ENCODE measurements at places on chromosomes 16 and 17. TPM values are rescaled to one million over a fixed set of nuclear protein-coding genes. Genes with fewer than 3 reads are reported as not detected.

DNA sequence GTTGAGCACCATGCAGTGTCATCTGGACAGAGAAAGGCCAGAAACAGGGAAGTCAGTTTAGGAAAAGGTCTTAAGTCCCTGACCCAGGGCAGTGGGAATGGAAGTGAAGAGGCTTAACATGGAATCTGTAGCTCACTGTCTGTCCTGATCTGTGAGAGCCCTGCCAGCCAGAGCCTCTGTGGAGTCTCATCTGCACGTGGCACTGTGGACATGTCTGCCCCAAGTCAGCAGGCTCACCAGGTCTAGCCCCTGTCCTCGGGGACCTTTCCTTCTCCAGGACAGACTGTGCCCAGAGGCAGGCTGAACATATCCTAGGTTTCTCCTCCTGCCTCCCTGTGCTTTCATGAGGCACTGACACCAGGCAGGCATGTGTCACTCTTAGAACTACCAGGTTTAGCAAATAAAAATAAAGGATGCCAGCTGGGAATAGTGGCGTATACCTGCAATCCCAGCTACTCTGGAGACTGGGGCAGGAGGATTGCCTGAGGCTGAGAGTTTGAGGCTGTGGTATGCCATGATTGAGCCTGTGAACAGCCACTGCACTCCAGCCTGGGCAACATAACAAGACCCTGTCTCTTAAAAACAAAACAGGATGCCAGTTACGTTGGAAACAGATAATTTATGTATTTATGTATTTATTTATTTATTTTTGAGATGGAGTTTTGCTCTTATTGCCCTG lies 22.4 kb downstream of the UNK start:
- no peak for DNase-seq

- DNase-seq: no peak
Measured at GRCh38 chr17:7969433-7969832, 33.0 kb upstream of the GUCY2D start.

DNA sequence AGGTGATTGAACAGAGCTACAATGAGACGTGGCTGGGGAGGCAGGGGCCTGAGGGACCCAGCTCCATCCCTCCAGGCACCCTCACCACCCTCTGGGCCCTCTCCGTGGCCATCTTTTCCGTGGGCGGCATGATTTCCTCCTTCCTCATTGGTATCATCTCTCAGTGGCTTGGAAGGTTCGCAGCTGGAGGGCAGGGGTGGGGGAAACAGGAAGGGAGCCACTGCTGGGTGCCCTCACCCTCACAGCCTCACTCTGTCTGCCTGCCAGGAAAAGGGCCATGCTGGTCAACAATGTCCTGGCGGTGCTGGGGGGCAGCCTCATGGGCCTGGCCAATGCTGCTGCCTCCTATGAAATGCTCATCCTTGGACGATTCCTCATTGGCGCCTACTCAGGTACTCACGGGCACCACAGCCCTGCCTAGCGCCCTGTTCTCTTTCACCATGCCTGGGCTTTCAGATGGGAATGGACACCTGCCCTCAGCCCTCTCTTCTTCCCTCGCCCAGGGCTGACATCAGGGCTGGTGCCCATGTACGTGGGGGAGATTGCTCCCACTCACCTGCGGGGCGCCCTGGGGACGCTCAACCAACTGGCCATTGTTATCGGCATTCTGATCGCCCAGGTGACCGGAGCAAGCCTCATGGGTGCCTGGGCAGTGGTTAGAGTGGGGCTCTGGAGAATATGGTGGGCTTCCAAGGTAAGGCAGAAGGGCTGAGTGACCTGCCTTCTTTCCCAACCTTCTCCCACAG lies 2.1 kb downstream of the SLC2A4 start:
- no peak for DNase-seq

DNA sequence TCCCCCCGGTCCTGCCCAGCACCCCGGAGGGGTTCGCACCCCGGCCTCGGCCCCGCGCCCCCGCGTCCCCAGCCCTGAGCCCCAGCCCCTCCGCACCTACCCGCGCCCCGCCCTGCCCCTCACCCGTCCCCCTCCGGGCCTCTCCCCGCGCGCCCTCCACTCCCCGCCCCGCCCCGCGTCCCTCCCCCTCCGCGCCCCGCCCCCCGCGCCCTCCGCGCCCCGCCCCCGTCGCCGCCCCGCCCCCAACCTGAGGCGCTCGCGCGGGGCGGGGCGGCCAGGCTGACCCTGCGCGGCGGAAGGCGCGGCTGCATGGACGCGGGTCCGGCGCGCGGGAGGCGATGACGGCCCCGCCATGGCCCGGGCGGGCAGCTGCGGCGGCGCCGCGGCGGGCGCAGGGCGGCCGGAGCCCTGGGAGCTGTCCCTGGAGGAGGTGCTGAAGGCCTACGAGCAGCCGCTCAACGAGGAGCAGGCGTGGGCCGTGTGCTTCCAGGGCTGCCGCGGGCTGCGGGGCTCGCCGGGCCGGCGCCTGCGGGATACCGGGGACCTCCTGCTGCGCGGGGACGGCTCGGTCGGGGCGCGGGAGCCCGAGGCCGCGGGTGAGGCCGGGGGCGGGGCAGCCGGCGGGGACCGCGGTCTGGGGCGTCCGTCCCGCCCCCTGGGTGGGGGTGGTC lies at the start of gene SPIRE2:
SPIRE2 (plus strand) TSS at position 277 of the 671 bp plus-strand sequence; CDS start at position 353, 76 bp downstream.
- DNase-seq: peak; percentile 78

The TEX19 gene
- 3.4 TPM for total RNA-seq

GRCh38 chr17:5325851-5326250 lies 43.8 kb downstream of the RABEP1 start:
- no peak for DNase-seq

The SPATA32 gene
- total RNA-seq: not detected

- DNase-seq: no peak
Measured at GRCh38 chr17:77742579-77742978, 215.9 kb upstream of the TNRC6C start.

The SLC38A8 gene
- total RNA-seq: 0.79 TPM

The CIITA gene
- 0.27 TPM for total RNA-seq

The SYCE1L gene
- total RNA-seq: 8.2 TPM

The ZG16B gene
- total RNA-seq: not detected

The VMO1 gene
- not detected for total RNA-seq

GRCh38 chr17:19492141-19492540 lies 41.5 kb upstream of the SLC47A1 start:
- no peak for DNase-seq

All from Caco-2 (cell line).